ENCODE measurements at places on chromosomes 13 and 19. TPM values are rescaled to one million over a fixed set of nuclear protein-coding genes. Genes with fewer than 3 reads are reported as not detected.

Gene IZUMO4
- 0.89 TPM for polyA plus RNA-seq

DNA sequence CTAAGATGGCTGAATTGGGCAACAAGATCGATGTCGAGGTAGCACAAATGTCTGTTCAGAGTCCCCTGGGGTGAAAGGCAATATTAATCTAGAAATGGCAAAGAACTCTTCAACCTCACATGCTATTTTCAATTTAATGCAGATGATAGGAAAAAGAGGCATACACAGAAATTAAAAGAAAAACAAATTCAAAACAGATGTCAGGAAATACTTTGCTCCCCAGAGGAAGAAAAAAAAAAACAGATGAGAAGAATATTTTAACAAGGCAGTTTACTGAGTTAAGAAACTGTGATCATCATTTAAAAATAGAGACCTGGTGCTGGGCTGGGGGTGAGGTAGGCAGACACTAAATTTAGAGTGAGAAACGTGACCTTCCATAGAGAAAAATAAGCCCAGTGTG, 421.9 kb upstream of the ARGLU1 start:
- DNase-seq = no peak

GRCh38 chr19:9735986-9736385, 32.6 kb downstream of the ZNF846 start:
- no peak for DNase-seq

Gene ZNF497
- polyA plus RNA-seq = 0.65 TPM

Gene SKA3
- polyA plus RNA-seq = 11.2 TPM

Gene FOXA3
- polyA plus RNA-seq = not detected

- peak; percentile 51 for DNase-seq
Observed at GRCh38 chr13:43874504-43875092, 4.9 kb downstream of the CCDC122 start.

- DNase-seq = no peak
Observed at GRCh38 chr13:27128825-27129627, 42.6 kb downstream of the USP12 start.

- no peak for DNase-seq
Observed at GRCh38 chr19:29292153-29292552, 79.2 kb upstream of the UQCRFS1 start.

- DNase-seq = no peak
Observed at GRCh38 chr19:13090511-13091231, 12.0 kb downstream of the LYL1 start.

- DNase-seq = peak; percentile 83
Observed at GRCh38 chr19:16160943-16161560, 12.3 kb downstream of the CIB3 start.

DNA sequence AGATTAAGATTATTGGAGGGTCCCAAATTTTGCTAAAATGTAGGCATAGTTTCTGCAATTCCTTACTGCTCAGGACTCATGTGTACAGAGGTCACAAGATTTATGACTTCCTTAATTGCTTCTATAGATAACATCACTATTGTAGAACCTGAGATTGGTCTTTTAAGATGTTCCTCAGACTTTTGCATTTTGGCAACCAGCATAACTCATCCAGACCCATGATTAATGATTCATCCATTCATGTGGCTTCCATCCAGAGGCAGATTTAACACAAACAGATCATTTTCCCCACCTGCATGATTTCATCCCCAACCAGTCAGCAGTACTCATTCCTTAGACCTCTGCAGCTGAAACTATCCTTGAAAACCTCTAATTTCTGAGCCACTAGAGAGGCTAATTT, 34.5 kb upstream of the CEACAM8 start:
- DNase-seq = peak; percentile 9

- peak; percentile 34 for DNase-seq
Observed at GRCh38 chr19:29872224-29872731, 60.5 kb downstream of the CCNE1 start.

GRCh38 chr13:37198629-37199028, 93.2 kb upstream of the CSNK1A1L start:
- peak; percentile 3 for DNase-seq

DNA sequence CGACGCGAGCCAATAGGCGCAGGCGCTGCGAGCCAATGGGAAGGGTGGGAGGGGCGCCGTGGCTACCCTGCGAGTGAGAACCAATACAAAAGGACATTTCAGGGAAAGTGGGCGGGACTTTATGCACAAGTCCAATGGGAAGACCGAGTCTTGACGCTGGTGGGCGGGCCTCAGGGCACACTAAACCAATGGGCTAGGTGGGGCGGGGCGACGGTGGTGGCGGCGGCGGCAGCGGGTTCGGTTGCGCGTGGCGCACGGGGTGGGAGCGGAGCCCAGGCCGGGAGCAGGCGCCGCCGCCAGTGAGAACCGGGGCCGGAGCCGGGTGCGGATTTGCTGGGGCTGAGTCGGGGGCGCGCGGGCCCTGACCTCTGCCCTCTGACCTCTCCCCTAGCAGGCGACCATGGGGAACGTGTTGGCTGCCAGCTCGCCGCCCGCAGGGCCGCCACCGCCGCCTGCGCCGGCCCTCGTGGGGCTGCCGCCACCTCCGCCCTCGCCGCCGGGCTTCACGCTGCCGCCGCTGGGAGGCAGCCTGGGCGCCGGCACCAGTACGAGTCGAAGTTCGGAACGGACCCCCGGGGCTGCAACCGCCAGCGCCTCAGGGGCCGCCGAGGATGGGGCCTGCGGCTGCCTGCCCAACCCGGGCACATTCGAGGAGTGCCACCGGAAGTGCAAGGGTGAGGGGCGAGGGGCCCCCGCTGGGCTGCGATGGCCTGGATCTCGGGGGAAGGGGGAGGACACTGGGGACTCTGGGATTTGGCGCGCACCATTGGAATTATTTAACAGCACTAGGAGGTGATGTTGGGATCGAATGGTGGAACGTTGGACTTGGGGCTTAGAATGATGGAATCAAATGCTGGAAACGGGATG, at the start of gene TOMM40:
Gene TOMM40 (plus strand): TSS at position 239 of the 867 bp plus-strand sequence. CDS start 162 bp downstream, at position 401.
- peak; percentile 100 for DNase-seq

Gene KIR3DL1
- polyA plus RNA-seq = not detected

- DNase-seq = no peak
Observed at GRCh38 chr13:114080739-114081561, 51.5 kb downstream of the RASA3 start.

GRCh38 chr19:2043961-2044708, 6.9 kb downstream of the MKNK2 start:
- DNase-seq = no peak

DNA sequence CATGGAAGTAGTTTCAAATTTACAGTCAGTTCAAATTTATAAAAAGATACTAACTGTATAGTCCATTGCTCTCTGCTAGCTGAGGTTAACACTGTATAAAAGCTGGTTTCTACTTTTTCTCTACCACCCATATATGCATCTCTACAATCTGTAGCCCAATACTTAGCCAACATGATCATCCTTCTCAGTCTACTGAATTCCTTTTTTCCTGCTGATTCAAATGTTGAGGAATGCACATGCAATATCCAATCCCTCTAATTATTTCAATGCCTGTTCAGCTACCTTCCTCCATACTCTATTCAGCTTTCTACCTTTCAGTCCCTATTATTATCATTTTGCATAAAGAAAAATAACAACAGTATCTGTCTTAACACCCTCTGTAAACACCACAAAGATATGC, 15.6 kb downstream of the KPNA3 start:
- DNase-seq = peak; percentile 56

- DNase-seq = no peak
Observed at GRCh38 chr19:54373781-54374631, 9.3 kb upstream of the LAIR1 start.

DNA sequence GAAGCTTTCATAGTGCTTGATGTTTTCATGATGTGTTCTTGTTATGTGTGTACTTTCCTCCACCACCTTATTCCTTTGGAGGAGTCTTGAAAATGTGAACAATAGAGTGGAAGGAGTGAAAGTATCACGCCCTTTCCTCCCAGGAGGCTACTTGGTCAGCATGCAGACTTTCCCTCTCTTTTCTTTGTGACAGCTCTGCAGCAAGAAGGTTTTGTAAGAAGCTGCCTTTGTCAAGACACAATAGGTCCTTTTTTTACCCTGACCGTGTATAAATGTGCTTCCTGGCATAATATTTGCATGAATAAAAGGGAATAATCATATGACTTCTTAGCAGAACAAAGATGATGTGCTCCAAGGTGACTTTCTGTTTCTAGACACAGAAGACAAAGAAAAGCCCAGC, 882.6 kb upstream of the SLITRK5 start:
- DNase-seq = no peak

GRCh38 chr19:2977746-2978138, 378 bp downstream of the TLE6 start:
- DNase-seq = no peak

Gene CERS1
- polyA plus RNA-seq = 0.38 TPM

GRCh38 chr13:19239114-19239860, 57.7 kb upstream of the TUBA3C start:
- no peak for DNase-seq

DNA sequence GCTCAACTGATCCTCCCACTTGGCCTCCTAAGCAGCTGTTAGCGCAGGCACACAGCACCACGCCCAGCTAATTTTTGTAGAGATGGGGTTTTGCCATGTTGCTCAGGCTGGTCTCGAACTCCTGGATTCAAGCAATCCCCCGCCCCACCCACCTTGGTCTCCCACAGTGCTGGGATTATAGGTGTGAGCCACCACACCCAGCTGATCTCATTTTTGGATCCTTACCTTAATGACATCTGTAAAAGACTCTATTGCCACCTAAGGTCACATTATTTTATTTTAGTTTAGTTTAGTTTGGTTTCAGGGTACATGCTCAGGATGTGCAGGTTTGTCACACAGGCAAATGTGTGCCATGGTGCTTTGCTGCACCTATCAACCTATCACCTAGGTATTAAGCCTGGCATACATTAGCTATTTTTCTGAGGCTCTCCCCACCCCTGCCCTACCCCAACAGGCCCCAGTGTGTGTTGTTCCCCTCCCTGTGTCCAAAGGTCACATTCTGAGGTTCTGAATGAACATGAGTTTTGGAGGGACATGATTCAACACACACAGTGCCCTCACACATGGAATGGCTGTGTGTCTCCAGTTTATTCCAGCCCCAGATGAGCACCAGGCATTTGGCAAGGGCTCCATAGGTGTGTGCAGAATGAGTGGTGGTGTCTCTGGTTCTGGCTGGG, 1.3 kb downstream of the OR10H5 start:
- DNase-seq = no peak

Gene URI1
- 16.2 TPM for polyA plus RNA-seq

DNA sequence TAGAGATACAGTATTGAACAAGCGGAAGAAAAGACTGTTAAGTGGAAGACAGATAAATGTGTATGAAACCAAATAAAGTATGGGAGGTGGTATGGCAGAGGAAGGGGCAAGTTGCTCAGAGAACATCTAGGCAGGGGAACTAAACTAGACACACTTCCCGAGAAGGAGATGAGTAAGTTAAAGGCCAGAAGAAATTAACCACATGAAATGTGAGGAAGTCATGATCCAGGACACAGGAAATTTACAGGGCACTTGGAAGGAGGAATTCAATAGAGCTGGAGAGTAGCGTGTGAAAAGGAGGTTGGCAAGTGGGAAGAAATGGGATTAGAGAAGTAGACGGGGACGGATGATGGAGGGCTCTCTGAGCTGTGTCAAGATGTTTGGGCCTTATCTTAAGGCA, 208.8 kb downstream of the COG6 start:
- no peak for DNase-seq

Gene TMEM150B
- polyA plus RNA-seq = not detected

DNA sequence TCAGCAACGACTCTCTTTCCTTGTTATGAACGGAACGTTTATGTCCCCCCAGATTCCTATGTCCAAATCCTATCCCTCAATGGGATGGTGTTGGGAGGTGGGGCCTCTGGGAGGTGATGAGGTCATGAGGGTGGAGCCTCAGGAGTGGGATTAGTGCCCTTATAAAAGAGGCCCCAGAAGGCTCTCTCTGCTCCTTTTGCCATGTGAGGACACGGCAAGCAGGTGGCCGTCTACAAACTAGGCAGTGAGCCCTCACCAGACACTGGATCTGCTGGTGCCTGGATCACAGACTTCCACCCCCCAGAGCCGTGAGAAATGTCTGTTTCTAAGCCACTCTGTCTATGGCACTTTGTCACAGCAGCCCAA, 53.2 kb downstream of the EPS15L1 start:
- no peak for DNase-seq

DNA sequence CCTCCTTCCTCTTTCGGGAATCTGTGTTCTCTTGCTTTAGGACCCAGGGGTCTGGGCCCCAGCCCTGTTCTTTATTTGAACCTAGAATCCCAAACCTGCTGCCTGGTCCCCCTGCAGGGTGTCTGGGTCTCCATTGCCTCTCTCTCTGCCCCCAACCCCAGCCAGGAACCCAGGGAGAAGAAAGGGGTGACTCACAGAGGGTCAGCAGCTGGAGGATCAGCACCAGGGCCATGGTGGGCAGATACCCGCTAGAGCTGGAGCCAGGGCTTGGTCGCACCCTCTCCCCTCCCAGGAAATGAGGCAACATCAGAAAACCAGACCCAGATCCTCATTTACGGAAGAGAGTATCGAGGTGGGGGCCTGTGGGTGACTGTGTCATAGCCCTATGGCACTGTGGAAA, at the start of gene OSCAR:
Gene OSCAR (minus strand): TSS at position 243 of the 400 bp plus-strand sequence. CDS start 11 bp downstream, at position 232.
- no peak for DNase-seq

- DNase-seq = no peak
Observed at GRCh38 chr19:33509774-33510173, 11.8 kb downstream of the PEPD start.

DNA sequence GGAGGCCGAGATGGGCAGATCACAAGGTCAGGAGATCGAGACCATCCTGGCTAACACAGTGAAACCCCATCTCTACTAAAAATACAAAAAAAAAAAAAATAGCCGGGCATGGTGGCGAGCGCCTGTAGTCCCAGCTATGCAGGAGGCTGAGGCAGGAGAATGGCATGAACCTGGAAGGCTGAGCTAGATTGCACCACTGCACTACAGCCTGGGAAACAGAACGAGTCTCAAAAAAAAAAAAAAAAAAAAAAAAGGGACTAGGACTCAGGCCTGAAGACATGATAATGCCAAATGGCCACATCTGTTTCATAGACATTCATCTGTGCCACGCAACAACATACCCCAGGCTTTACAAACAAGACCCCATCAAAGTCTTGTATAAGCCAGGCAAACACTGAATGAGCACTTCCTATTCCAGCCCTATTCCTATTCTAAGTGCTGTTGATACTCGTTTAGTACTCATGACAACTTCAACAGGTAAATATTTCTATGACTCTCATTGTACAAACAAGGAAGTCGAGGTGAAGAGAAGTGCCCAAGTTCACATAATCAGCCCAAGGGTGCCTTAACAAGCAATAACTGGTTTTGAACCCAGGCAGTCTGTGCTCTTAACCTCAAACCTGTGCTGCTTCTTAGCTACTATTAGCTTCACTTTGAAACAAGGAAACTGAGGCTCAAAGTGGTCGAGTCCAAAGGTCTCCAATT, 1.7 kb downstream of the B9D2 start:
- DNase-seq = peak; percentile 43

Measured in GM23248 (cell line).